ENCODE measurements at places on chromosomes 12 and 14.

DNA sequence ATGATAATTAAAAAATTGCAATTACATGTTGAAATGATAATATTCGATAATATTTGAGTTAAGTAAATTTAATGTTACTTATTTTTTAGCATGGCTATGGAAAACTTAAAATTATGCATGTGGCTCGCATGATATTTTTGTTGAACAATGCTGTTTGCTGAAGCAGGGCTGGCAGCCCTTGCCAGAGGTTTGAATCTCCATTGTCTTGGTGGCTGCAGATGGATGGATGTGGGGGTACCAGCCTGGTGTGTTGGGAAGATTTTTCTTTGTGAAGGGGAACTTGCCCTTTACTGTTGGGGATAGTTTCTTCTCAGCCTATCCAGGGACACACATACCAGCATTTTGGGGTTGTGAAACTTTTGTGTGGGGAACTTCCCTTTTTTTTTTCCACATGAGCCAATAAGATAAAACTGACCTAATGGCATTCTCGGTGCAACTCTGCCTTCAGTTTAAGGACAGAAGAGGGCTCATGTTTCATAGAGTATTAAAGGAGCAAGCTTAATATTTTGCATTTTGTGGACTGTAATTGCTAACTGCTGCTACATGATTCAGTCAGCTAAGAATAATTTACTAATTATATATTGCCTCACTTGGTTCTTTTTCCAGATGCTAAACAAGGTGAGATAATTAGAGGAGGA lies 8.8 kb downstream of the RASSF3 start:
- no peak for DNase-seq

DNA sequence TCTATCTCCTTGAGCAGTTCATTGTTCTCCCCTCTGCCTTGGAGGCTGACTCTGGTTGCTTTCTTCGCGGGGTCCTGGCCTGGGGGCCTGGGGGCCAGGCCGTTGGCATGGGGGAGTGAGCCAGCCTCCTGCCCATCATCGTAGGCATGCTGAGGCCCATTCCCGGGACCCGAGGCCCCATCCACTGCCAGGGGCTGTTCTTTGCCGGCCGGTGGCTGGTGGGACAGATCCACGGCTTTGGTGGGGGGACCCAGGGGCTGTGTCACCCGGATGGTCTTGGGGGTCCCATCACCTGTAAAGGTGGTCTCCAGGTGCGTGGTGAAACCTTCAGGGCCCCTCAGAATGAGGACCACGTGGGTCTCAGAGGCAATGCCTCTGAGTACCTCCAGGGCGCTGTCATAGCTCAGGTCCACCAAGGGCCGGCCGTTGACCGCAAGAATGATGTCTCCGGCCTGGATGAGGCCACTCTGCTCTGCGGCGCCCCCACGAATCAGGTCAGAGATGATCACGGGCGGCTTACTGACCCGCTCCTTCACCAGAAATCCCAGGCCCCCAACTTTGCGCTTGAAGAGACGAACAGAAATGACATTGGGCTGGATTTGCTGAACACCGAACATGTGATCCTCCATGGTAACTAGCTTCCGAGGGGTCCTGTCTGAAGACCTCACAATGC lies 30.8 kb downstream of the NOS1 start:
- no peak for DNase-seq

GRCh38 chr12:8779862-8780261 lies 42.6 kb upstream of the A2ML1 start:
- DNase-seq, result no peak

- DNase-seq, result no peak
Measured at GRCh38 chr14:48584031-48584430, 908.6 kb upstream of the MDGA2 start.

DNA sequence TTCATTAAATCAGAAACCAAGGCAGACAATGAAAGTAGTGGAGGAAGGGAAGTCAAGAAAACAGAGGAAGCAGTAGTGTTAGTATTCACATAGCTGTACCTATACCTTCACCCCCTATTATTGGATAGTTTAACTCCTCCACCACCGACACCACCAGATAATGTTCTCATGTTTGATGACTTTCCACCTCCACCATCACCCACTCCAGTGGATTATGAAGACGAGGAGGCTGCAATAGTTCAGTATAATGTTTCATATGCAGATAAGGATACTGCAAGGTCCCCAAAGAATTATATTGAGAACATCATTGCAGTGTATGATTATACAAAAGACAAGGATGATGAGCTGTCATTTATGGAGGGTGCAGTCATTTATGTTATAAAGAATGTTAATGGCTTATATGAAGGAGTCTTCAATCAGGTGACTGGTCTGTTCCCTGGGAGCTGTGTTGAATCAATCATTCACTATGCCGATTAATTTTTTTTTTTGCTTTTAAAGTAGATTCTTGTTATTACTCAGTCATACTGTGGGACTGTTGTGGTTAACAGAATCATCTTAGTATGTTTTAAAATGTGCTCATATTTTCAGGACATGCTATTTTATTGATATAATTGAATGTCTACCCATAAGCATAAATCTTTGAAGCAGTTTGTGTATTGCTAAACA lies 32.2 kb upstream of the KTN1 start:
- no peak for DNase-seq

- DNase-seq, result no peak
Measured at GRCh38 chr14:54146601-54147000, 190.0 kb upstream of the BMP4 start.
